ENCODE measurements at places on chromosomes 6 and 20. TPM values are rescaled to one million over a fixed set of nuclear protein-coding genes. Genes with fewer than 3 reads are reported as not detected.

MAP1LC3A gene
- total RNA-seq: 28.9 TPM

LAMA4 gene
- total RNA-seq: 536 TPM

DAAM2 gene
- 0.87 TPM for total RNA-seq

RWDD1 gene
- total RNA-seq: 23.4 TPM

ASIP gene
- not detected for total RNA-seq

COL10A1 gene
- total RNA-seq: not detected

FAXC gene
- 0.65 TPM for total RNA-seq

OTOR gene
- not detected for total RNA-seq

CLIC5 gene
- total RNA-seq: not detected

ULBP3 gene
- 5.0 TPM for total RNA-seq

THBS2 gene
- 0.26 TPM for total RNA-seq

PROCR gene
- 108 TPM for total RNA-seq

NKX2-2 gene
- not detected for total RNA-seq

SIRPB2 gene
- total RNA-seq: 0.09 TPM

ZNF343 gene
- total RNA-seq: 8.3 TPM

C6orf15 gene
- total RNA-seq: not detected

IP6K3 gene
- total RNA-seq: not detected

ME1 gene
- 2.7 TPM for total RNA-seq

MEI4 gene
- not detected for total RNA-seq

GSTA4 gene
- 20.9 TPM for total RNA-seq

RAB32 gene
- total RNA-seq: 90.7 TPM

VGLL2 gene
- total RNA-seq: not detected

PPP1R14C gene
- total RNA-seq: not detected

ZBTB2 gene
- 5.9 TPM for total RNA-seq

IL17A gene
- total RNA-seq: not detected

SLC16A10 gene
- 0.11 TPM for total RNA-seq

SIRPG gene
- total RNA-seq: not detected

SLC18B1 gene
- 9.0 TPM for total RNA-seq

TINAG gene
- not detected for total RNA-seq

SPATS1 gene
- not detected for total RNA-seq

LZTS3 gene
- 5.9 TPM for total RNA-seq

SAMD5 gene
- 0.43 TPM for total RNA-seq

C6orf141 gene
- total RNA-seq: 56.2 TPM

CYP39A1 gene
- 0.22 TPM for total RNA-seq

MARCKS gene
- total RNA-seq: 306 TPM

DNAH8 gene
- total RNA-seq: under 0.01 TPM

PKIB gene
- total RNA-seq: 0.17 TPM

KIF3B gene
- 37.0 TPM for total RNA-seq

CFAP61 gene
- not detected for total RNA-seq

COMMD7 gene
- total RNA-seq: 23.6 TPM
